ENCODE measurements at places on chromosomes 6 and 20.
A peak's percentile ranks its signal among the peaks of the same experiment; 100 is the strongest.

DNA sequence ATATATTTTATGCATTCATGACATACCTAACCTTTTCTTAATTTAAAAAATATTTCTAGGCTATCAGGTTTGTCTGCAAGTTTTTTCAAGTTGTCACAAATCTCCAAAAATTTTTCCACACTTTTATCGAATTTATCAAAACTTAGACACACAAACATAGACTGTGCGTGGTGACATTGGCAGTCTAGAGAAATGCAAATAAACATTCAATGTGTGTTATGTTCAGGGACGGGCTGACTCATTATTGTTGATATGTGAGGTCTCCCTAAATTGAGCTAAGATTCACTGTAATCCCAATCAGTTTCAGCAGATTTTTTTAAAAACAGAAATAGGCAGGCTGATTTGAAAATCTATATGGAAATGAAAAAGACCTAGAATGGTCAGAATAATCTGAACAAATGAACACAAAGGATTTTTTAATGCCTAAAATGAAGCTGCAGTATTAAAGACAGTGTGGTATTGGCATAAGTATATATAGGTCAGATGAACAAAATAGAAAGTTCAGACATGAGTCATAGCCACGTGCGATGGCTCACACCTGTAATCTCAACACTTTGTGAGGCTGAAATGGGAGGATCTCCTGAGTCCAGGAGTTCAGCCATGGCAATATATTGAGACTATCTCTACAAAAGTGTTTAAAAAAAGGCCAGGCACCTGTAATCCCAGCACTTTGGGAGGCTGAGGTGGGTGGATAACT, 19.2 kb downstream of the BLTP3A start:
- no peak for DNase-seq

- DNase-seq = no peak
Measured at GRCh38 chr6:113626475-113626874, 230.7 kb upstream of the MARCKS start.

GRCh38 chr20:37406010-37406998, 60.4 kb downstream of the SRC start:
- DNase-seq = peak; percentile 75

- peak; percentile 39 for DNase-seq
Measured at GRCh38 chr6:21987501-21987957, 309.3 kb downstream of the PRL start.

GRCh38 chr20:47066484-47067270, 172.0 kb downstream of the EYA2 start:
- no peak for DNase-seq

GRCh38 chr6:46353528-46353927, 137.7 kb downstream of the RCAN2 start:
- DNase-seq = no peak

DNA sequence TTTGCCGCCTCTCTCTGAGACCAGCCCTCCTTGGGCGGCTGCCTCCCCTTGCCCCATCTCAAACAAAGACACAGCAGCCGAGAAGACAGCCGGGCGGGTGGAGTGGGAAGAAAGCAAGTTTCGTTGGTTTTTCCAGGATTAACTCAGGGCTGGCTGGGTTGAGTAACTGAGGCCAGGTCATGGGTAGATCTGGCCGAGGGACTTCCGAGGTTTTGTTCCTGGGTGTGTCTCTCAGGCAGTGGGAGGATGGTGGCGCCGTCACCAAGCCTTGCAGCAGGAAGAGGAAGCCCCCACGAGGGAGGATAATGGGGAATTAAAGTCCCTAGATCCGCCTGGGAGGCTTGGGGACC, 167.2 kb downstream of the TTLL2 start:
- no peak for DNase-seq

All from K562 (cell line).